ENCODE measurements at places on chromosomes 7 and 10. TPM values are rescaled to one million over a fixed set of nuclear protein-coding genes. Genes with fewer than 3 reads are reported as not detected.

Gene SPDYE9
- not detected for total RNA-seq

Gene THSD7A
- total RNA-seq, result not detected

Gene INMT
- 5.2 TPM for total RNA-seq

Gene PTN
- not detected for total RNA-seq

Gene NEUROD6
- not detected for total RNA-seq

Gene ZP3
- total RNA-seq, result 6.6 TPM

Gene WEE2
- 0.12 TPM for total RNA-seq

Gene ZWINT
- 81.1 TPM for total RNA-seq

Gene CLCN1
- total RNA-seq, result 0.07 TPM

Gene MRC1
- total RNA-seq, result not detected

Gene TDRD1
- total RNA-seq, result 0.10 TPM

Data from T-helper 1 cell treated with Interleukin-12 subunit alpha and Interleukin-12 subunit beta and Interleukin-4 antibody, amounts not matched to agents 30 ng/mL and 1 ng/mL, for 36 hours (primary cell).